ENCODE measurements at places on chromosomes 7 and 10.

DNA sequence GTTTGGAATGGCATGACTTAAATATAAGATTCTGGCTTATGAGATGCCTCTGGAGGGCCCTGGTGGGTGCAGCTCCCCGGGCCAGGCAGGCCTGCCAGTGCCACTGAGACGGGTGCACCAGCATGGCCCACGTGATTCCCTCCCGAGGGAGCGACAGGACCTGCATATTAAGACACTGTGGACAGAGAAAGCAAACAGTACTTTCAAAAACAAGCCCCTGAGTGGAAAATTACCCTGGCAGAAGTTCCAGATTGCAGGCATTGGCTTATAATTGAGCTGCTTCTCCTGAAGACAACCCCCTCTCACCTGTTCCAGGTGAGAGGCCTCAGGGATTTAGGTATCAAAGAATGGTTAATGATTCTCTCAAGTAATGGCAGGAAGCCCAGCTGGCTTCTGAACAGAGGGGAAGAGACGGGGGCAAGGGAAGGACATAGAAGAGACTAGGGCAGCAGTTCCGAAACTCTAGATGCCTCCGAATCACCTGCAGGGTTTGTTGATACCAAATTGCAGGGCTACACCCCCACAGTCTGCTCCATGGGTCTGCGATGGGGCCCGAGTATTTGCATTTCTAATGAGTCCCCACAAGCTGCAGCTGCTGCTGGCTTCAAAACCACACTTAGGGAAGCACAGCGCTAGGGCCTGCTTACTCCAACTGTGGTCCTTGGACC lies 66.0 kb upstream of the DOCK1 start:
- peak; percentile 61 for DNase-seq

- DNase-seq = no peak
Observed at GRCh38 chr10:96587264-96588059, 650 bp upstream of the TM9SF3 start.

- DNase-seq = no peak
Observed at GRCh38 chr10:100897976-100898375, 14.8 kb upstream of the SLF2 start.

GRCh38 chr7:86644282-86645224 lies 844 bp downstream of the GRM3 start:
- DNase-seq = no peak

DNA sequence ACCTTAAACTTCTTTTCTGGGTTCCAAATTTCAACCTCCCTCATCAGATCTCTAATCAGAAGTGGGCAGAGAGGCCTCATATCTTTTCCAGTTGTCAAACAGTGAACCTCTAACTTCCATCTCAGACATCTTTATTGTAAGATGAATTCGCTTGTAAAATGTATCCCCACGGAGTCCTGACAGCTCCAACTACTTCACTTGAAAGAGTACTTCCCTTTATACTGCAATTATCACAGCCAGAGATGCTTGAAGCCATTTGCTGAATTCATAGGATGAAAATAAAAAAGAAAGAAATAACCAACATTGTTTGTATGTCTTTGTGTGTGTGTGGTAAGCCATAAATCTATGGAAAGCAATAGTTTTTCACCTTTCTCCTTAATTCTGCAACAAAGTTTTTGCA lies 175.2 kb downstream of the GRM3 start:
- no peak for DNase-seq

- no peak for DNase-seq
Observed at GRCh38 chr7:27181795-27182275, 3.2 kb downstream of the HOXA11 start.

DNA sequence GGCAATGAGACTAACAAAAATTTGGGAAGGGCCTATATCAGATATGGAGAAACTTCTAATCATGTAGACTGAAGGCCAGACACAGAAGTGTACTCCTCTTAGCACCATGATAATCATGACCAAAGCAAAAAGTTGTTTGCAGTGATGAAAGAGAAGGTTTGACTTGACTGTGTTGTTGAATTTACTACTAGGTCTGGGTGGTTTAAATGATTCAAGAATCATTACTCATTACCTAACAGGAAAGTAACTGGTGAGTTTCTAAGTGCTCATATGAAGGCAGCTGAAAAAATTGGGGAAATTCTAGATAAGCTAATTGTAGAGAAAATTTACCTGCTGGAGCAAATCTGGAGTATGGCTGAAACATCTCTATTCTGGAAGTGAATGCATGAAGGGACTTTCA lies 451.5 kb upstream of the SORCS1 start:
- DNase-seq = no peak

GRCh38 chr10:113425541-113425951 lies 127.3 kb upstream of the HABP2 start:
- DNase-seq = no peak

GRCh38 chr10:102476466-102477141 lies 25.3 kb upstream of the C10orf95 start:
- DNase-seq = no peak

DNA sequence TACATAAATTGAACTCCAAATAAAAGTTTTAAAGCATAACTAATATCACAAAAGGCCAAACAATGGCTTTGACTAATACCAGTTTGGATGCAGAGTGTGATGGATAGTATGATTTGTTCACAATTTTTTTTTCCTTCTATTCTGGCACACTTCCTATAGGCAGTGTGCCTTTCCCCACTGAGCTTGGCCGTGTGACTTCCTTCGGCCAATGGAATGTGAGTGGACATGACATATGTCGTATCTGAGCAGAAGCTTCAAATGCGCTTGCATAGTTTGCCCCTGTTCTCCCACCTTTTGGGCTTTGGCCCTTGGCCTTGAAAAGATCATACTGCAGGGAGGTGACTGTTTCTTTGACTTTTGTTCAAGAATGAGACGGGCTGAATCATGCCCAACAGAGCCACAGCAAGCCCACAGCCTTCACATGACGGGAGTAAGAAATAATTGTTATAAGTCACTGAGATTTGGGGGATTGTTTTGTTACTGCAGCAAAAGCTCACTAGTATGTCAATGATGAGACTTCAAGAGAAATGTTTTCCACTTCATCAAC lies 279.9 kb upstream of the NEBL start:
- no peak for DNase-seq

GRCh38 chr7:88226886-88227516 lies 7.2 kb upstream of the SRI start:
- DNase-seq = no peak

DNA sequence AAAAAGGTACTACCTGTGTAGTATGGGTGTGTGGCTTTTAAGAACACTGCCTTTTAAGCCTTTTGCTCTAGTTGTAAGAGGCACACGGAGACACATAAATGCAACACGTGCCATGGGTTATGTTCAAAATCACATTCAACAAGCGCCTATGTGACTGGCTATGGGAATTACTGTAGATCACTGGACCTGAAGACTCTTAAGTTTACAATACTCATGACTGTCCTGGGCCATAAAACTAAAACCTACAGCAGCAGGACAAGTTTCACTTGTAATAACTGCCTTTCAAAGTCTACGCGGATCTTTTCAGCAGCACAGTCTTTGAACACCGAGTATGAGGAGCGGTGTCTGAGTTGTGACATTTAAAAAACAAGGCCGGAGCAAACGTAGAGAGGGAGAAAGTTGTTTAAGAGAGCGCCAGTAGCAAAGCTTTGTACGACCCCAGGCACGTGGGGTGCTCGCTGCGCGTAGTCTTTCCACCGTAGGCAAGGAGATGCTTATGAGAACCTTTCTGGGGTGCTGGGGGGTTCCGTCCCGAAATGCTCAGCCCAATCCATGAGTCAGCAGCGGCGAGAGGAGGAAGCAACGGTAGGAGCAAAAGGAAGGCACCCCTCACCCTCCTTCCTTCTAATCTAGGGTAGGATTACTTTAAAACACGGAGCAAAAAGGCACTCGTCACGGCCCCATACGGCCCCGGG lies 662 bp downstream of the DNAJC2 start:
- no peak for DNase-seq

DNA sequence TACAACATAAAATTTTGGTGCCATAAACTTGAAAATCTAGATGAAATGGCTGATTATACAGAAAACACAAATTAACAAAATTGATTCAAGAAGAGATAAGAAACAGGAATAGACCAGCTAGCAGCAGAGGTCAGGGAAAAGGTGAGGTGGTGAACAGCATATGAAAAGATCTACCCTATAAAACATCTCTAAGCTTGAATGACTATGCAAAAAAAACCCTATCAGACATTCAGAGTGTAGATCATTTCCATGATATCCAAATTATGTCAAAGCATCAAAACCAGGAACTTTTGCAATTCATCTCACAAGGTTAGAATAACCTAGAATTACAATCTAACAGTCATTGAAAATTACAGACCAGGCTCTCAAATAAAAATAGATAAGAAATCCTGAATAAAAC lies 14.6 kb upstream of the BPGM start:
- DNase-seq = no peak

All from NCI-H1930 (cell line).